CD4-positive, alpha-beta T cell treated with Interleukin-12 subunit alpha and Interleukin-12 subunit beta, for 1 hour (primary cell): ENCODE measurements at places on chromosomes 2 and 18.

- DNase-seq = no peak
Measured at GRCh38 chr2:84701880-84702279, 179.0 kb downstream of the TRABD2A start.

- DNase-seq = no peak
Measured at GRCh38 chr2:231531883-231532755, 1.9 kb upstream of the NMUR1 start.

GRCh38 chr2:209663656-209664055 is 108.0 kb upstream of the UNC80 start:
- no peak for DNase-seq

GRCh38 chr2:136990316-136990715 is 225.0 kb downstream of the THSD7B start:
- no peak for DNase-seq

- DNase-seq = no peak
Measured at GRCh38 chr2:9292426-9292825, 85.8 kb downstream of the ASAP2 start.

DNA sequence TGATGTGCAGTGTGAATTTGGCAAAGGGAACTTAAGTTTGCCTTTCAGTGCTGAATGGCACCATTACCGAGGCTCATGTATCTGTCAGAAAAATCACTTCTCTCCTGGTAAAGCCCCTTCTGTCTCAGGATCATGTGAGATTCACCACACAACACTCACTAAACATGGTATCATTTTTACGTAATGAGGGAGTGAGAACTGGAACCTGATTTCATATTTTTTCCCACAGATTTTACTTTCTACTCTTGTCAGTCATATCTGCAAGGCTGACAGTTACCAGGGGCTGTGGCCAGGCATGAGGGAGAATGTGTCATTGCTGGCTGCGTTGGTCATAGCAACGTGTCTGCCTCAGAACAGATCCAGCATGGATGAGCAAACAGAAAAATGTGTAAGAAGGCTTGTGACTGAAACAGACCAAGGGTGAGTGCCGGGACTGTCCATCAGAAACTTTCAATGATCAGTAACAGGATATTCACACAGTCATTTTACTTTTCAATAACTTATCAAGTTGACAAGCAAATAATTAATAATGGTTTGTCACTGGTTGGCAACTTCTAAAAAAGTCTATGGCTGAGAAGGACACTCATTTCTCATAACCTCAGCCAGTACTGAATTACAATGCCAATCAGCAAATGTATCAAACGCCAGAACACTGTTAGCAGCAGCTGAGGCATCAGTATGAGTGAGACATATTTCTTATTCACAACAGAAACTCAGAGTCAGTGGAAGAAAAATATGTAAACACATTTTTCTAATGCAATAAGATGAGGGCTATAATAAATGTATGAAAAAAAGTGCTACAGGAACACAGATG is 100.5 kb downstream of the CDC42EP3 start:
- no peak for DNase-seq

- DNase-seq = no peak
Measured at GRCh38 chr2:66252109-66252508, 182.8 kb upstream of the MEIS1 start.
